ENCODE measurements at places on chromosomes 1 and 21.

DNA sequence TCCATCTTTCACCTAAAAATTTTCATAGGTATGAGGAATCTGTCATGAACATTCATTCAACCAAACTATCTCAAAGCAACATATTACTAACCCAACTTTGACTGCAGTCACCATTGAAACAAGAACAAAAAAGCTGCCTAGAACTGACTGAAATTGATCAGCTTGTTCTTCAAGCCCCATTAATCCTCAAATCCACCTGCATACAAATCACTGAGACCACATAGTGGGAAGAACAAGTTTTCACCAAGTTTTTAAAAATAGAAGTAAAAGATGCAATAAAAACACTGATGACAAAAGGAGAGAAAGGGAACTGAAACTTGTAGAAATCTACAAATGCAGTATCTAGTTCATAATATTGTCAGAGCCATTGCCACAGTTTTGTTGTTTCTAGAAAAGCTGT is 6.1 kb downstream of the SORT1 start:
- no peak for DNase-seq

- no peak for DNase-seq
Measured at GRCh38 chr1:100188617-100189016, 10.6 kb upstream of the LRRC39 start.

DNA sequence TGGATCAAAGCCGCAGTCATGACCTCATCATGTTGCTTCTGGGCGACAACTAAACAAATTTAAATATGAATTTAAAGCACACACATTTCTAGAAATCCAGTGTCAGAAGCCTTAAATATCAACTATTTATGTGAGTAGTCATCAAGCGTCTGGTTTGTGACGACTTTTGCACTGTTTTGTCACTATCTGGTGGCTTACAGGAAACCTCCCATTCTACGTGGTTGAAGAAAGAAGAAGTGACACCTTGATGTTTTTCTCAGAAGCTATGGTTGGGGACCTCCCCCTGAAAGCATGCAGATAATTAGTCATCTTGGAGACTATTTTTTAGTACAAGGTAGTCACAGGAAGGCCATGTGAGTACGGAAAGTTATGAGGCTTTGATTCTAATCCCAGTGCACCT is 58.5 kb downstream of the TENT5C start:
- no peak for DNase-seq

DNA sequence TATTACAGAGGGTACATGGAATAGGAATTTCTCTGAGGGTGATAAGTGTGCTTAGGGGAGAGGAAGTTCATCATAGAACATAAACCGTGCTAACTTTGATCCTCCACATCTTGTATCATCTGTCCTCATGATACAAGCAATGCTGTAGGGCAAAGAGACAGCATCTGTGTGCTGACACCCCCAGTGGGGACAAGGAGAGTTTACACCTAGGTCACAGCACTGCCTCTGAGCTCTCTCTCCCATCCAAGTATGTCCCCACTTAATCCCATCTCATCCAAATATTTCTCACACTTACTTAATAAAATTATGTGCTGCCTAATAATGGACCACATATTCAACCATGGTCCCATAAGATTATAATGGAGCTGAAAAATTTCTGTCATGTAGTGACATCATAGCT is 4.3 kb upstream of the TEDDM1 start:
- DNase-seq = no peak

DNA sequence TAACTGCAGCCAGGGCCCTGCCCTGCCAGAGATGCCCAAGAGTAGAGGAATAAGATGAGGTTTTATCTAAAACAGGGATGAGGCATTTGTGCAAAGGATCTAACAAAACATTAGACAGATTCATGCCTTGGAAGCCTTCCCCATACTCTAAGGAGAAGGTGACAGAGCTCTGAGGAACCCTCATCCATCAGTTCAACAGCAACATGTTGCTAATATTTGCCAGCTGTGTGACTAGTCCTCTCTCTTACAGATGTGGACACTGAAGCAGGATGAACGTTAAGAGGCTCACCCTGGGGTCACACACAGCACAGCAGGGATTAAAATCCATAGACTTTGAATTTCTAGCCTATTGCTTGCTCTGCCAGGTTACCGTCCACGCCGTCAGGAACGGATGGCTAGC is 99.0 kb downstream of the ZBTB18 start:
- DNase-seq = no peak

DNA sequence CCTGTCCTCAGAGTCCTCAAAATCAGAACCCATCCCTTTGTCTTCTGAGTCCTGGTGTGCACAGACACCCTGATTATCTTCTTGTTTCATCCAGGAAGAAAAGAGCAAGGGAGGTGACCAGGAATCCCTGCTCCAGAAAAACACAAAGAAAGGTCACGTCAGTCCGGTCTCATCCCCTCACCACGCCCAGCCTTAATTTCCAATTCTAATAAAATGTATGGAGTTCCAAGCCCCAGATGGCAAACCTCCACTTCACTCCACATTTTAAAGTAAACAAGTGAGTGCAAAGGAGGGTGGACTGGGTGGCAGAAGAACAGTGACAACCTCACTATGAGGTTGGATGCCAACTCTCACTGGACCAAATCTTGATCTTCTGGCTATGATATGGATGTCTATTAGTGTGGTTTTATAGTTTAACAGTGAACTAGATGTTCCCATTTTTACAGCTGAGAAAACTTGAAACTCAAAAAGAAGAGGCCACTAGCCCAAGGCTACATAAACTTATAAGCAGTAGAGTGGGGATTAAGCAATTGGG is 22.0 kb downstream of the ZNF697 start:
- DNase-seq = no peak

GRCh38 chr1:83626603-83627002 is 372.3 kb downstream of the TTLL7 start:
- no peak for DNase-seq

GRCh38 chr21:36966821-36967768 is 626 bp upstream of the HLCS start:
- DNase-seq = no peak

DNA sequence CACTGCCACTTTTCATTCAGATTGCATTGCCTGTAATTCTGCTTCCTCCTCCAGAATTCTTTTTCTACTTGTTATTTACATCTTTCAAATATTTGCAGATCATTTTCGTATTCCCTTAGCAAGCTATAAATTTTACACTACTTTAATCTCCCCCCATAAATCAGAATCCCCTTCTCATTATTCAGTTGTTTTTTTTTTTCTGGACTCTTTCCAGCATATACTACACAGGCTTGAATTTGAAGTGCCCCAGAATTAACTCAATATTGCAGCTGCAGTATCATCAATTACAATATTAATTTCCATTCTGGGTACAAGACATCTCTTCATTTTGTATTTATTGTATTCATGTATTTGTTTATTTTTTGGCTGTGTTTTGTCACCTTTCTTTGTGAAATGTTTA is 1494.3 kb downstream of the AMY1C start:
- DNase-seq = no peak

- DNase-seq = no peak
Measured at GRCh38 chr21:36751383-36751782, 52.5 kb downstream of the SIM2 start.

DNA sequence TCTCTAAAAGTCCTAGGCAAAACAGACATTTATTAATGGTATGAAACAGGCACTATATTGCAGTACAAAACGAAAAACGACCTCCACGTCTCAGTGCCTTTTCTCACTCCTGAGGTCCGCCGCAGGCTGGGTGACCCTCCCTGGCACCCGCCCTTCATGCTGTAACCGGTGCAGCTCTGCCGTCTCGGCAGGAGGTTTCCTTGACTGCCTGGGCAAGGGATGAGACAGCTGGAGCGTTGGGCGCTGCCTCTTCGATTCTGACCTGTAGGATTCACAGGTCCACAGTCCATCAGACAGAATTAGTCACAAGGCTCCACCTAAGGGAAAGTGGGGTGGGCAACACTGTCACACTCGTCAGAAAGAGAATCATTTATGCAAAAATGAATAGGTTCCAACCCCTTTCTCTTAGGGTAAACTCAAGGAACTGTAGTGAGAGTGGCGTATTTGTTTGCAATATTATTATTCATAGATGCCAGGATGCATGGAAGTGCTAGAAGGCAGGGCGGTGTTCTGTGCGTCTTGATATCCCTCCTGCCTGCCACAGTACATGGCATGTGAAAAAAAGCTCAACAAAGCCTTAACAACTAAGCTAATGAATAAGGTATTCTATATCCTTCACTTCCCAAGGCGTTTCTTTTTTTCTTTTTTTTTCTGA is 23.5 kb upstream of the ZBTB18 start:
- DNase-seq = no peak

- DNase-seq = no peak
Measured at GRCh38 chr1:207054491-207054890, 1.4 kb downstream of the PFKFB2 start.

DNA sequence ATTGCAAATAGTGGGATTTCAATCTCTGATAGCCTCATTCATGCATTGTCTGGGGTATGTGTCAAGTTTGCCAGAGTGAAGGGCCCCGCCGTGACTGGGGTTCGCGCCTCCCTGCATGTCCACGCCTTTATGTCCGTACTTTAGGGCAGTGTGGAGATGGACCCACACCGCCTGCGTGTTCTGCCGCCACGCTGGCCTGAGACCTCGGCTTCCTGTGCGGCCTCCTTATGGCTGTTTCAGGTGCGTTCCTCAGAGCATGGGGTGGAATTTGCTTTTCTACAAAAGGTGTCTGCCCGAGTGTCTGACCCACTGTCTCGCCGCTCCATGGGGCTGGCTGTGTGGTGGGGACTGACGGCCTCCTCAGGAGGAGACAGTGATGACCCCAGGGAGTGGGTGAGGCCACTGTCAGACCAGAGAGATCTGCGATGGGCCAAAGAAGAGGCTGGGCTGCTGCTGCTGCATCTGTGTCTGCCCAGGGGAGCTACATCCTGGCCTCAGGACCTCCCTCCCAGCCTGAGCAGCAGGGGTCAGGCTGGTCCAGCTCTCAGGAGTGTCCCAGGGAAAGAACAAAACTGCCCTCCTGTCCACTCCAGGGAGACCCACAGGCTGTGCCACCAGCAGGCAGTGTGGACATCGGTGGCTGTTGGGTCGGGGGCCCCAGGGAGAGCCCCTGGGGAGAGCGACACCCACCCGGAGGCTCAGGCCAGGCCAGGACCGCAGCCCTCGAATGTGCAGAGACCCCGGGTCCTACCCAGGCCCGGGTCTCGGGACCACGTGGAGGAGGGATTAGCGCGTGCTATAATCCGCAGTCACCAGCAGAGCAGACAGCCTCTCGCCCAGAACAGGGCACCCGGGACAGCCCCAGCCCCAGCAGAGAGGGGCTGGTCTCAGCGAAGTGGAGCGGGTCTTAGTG is 9.8 kb upstream of the SLC19A1 start:
- peak; percentile 13 for DNase-seq

DNA sequence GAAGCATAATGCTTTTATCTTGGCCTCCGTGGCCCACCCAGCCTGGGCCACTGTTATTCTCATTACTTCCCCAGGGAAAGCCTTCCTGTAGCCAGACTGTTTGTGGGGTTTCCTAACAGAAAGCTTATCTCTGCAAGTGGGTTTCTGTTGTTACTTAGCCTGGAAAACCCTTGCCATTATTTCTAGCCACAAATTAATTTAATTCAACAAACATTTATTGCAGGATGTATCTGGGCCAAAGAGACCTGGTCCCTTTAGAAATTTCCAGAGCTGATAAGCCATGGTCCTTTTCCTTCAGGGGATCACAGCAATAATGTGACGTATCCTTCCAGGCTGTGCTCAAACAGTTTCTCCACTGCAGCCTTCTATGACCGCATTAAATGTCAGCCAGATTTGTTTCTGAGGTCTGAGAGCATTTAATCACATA is 20.9 kb downstream of the TNN start:
- DNase-seq = no peak

DNA sequence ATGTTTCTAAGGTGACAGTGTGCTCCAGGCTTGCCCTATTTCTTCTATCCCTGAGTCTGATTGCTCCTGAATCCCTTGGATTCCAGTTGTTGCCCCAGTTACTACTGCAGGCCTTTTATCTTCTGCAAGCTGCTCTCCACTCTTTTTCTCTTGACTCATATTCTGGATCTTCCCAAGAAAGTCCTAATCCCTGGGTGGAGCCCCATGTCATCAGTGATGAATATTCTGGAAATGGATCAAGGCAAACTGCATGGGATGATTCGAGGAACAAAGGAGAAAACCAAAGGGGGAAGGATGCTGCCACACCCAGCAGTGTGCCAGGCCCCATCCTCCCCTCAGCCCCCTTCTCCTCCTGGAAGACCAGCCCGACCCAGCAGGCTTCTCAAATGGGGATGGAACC is 63.3 kb upstream of the ATP2B4 start:
- no peak for DNase-seq

- DNase-seq = no peak
Measured at GRCh38 chr1:28494737-28495136, 11.1 kb upstream of the RCC1 start.

- DNase-seq = peak; percentile 72
Measured at GRCh38 chr1:6222636-6223035, 13.1 kb downstream of the ICMT start.

GRCh38 chr21:14356746-14357145 is 26.2 kb downstream of the HSPA13 start:
- no peak for DNase-seq

- no peak for DNase-seq
Measured at GRCh38 chr1:36481771-36482723, 666 bp downstream of the CSF3R start.

- no peak for DNase-seq
Measured at GRCh38 chr1:54701066-54701465, 14.6 kb upstream of the TTC4 start.

GRCh38 chr21:14876524-14876840 is 188.3 kb downstream of the NRIP1 start:
- no peak for DNase-seq

DNA sequence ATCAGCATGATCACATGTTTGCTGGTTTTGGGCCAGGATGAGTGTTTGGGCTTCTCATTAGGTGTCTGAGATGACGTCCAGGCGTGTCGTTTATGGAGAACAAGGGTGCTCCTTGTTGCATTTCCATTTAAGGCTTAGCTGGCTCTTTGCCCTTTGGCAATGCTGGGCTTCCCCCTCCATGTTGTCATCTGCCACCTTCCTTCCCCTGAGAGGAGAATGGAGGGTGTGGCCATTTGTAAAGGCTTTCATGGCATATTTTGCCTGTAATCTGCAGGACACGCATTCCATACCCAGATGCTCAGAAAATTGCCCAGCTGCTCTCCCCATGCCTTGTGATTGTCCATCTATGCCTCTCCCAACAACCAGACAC is 27.7 kb downstream of the PKP1 start:
- DNase-seq = no peak

GRCh38 chr1:247906504-247907047 is 11.2 kb downstream of the OR2W3 start:
- DNase-seq = no peak

DNA sequence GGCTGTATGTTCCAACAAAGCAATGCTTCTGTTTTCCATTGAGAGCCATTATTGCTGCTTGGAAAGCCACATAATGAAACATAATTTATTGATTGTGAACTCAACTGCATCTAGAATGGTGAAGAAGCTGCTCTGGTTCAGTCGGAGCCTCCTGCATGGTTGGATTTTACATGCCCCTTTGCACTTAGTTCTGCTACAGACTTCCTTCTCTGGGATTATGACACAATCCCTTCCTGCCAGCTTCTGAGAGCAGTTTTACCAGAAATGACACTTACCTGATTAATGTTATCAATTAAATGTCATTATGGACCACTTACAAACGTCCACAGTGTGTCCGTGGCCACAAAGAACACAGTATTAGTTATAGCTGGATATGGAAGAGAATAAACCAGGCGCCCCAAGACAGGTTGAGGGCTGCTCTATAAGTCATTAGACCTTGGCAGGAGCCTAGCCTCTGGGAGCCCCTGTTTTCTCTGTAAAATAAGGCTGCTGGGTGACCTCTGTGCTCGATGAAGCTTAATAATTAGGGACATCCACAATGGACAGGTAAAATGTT is 7.0 kb upstream of the CD58 start:
- DNase-seq = no peak

Data from left ventricle myocardium inferior (tissue), 1 donor.